PC-9 (cell line): ENCODE measurements at places on chromosomes 16 and 17. TPM values are rescaled to one million over a fixed set of nuclear protein-coding genes. Genes with fewer than 3 reads are reported as not detected.

TBC1D3K gene
- total RNA-seq = not detected in 2 replicates

VMO1 gene
- 3.6 and 4.1 TPM in 2 replicates for total RNA-seq

TNFRSF13B gene
- not detected in 2 replicates for total RNA-seq

KRT9 gene
- total RNA-seq = 0.55 and 0.73 TPM in 2 replicates

BBS2 gene
- 56.3 and 77.8 TPM in 2 replicates for total RNA-seq

WFIKKN1 gene
- 6.9 and 9.2 TPM in 2 replicates for total RNA-seq

PPY gene
- total RNA-seq = not detected in 2 replicates

CCL4 gene
- total RNA-seq = not detected in 2 replicates

CACNA1G gene
- 0.28 and 0.46 TPM in 2 replicates for total RNA-seq

WSB1 gene
- 66.2 and 101 TPM in 2 replicates for total RNA-seq

NTN3 gene
- 0.87 and 0.90 TPM in 2 replicates for total RNA-seq

ALOX15B gene
- total RNA-seq = not detected in 2 replicates

EFTUD2 gene
- 111 and 126 TPM in 2 replicates for total RNA-seq

ARL4D gene
- total RNA-seq = 8.8 and 11.6 TPM in 2 replicates

SOX9 gene
- 21.7 and 25.0 TPM in 2 replicates for total RNA-seq

ZG16 gene
- 0.13 and 0.26 TPM in 2 replicates for total RNA-seq

TP53TG3D gene
- not detected in 2 replicates for total RNA-seq

TBC1D3H gene
- total RNA-seq = not detected in 2 replicates

GAST gene
- 0.87 TPM in 1 of 2 replicates, not detected in the other for total RNA-seq

SPIRE2 gene
- total RNA-seq = 34.5 and 48.6 TPM in 2 replicates

MT1F gene
- 4.0 and 10.3 TPM in 2 replicates for total RNA-seq

TBC1D3L gene
- 25.2 and 33.5 TPM in 2 replicates for total RNA-seq

QRICH2 gene
- total RNA-seq = 2.7 and 3.3 TPM in 2 replicates

GRAP gene
- 0.48 and 0.93 TPM in 2 replicates for total RNA-seq

KRT33B gene
- not detected in 2 replicates for total RNA-seq

MLKL gene
- 6.8 and 11.2 TPM in 2 replicates for total RNA-seq

C16orf87 gene
- 7.8 and 8.6 TPM in 2 replicates for total RNA-seq

CPHXL2 gene
- total RNA-seq = not detected in 2 replicates

IRX3 gene
- total RNA-seq = 13.1 and 16.0 TPM in 2 replicates

CANT1 gene
- 116 and 183 TPM in 2 replicates for total RNA-seq

PRRT2 gene
- total RNA-seq = 4.9 and 6.3 TPM in 2 replicates

DDX28 gene
- total RNA-seq = 6.3 and 7.5 TPM in 2 replicates

OR1A1 gene
- not detected in 2 replicates for total RNA-seq

KRTAP4-3 gene
- total RNA-seq = not detected in 2 replicates

RAB26 gene
- 29.5 and 31.3 TPM in 2 replicates for total RNA-seq

EPN2 gene
- 113 TPM in 2 replicates for total RNA-seq

ABCC11 gene
- 0.83 and 1.9 TPM in 2 replicates for total RNA-seq

SEPTIN1 gene
- total RNA-seq = 6.7 and 7.6 TPM in 2 replicates

CLEC3A gene
- not detected in 2 replicates for total RNA-seq

KCNJ16 gene
- not detected in 2 replicates for total RNA-seq

TLE7 gene
- not detected in 2 replicates for total RNA-seq

PRAC2 gene
- total RNA-seq = not detected in 2 replicates

MYCBPAP gene
- 4.9 and 11.6 TPM in 2 replicates for total RNA-seq

LHX1 gene
- 9.1 and 12.3 TPM in 2 replicates for total RNA-seq

OR1E1 gene
- total RNA-seq = not detected in 2 replicates

GLOD4 gene
- 110 and 123 TPM in 2 replicates for total RNA-seq

MYL4 gene
- not detected in 2 replicates for total RNA-seq
